ENCODE measurements at places on chromosomes 6 and 20.

- no peak for DNase-seq
Observed at GRCh38 chr20:1371830-1372539, 20.9 kb downstream of the FKBP1A start.

DNA sequence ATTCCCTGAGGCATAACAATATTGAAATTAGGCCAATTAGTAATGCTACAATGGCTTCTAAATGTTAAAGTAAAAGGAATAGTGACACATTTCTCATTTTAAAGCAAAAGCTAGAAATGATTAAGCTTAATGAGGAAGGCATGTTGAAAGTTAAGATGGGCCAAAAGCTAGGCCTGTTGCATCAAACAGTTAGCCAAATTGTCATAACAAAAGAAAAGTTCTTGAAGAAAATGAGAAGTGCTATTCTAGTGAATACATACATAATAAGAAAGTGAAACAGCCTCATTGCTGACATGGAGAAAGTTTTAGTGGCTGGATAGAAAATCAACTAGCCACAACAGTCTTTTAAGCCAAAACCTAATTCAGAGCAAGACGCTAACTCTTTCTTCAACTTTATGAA, 12.9 kb downstream of the OR2A4 start:
- no peak for DNase-seq

DNA sequence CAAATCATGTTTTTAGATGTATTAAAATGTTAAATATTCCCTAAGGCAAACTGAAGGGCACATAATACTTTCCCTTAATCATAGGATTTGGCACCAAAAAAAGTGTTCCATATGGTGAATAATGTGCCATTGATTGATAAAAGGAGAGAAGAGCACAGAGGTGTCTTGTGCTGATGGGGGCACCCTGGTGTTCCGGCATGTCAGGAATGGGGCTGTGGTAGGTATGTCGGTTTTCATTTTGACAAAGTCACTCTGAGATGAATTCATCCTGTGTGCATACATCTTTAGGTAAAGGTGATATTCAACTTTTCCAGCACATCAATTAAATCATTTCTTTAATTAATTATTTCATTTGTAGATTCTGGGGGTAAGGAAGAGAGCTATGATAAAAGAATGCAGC, 36.8 kb downstream of the CENPW start:
- no peak for DNase-seq

GRCh38 chr6:134925800-134926199, 24.1 kb downstream of the ALDH8A1 start:
- DNase-seq: no peak

GRCh38 chr6:150392452-150393220, 23.8 kb downstream of the IYD start:
- DNase-seq: no peak

- DNase-seq: no peak
Observed at GRCh38 chr6:165732696-165733488, 69.9 kb upstream of the PDE10A start.

GRCh38 chr6:10386220-10386619, 28.7 kb downstream of the TFAP2A start:
- DNase-seq: no peak

DNA sequence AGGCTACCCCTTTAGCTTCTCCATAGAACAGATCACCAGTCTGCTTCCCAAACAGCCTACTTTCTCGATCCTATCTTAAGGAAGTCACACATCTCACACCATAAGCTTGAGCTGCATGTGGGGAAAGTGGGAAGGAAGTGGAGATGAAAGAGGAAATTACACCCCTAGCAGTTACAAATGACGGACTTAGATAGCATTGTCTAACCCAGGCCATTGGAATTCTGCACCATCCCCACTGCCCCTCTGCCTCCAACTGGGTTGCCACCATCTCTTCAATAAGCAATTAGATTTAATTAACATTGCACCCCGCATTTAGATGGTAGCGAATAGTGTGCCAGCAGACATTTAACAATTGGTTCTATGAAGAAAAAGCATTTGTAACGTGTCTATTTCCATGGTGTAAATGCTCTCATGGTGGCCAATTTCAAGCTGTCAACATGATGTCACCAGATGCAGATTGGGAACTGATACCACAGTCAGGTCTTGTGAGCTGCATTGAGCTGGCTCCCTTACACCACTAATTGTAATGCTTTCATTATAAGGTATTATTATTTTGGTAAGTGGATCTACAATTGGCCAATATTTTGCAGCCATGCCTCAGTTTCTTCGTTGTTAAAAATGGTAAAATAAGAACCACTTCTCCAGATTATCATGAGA, 124.7 kb downstream of the CD24 start:
- no peak for DNase-seq

GRCh38 chr6:36075656-36076055, 48.0 kb downstream of the MAPK14 start:
- DNase-seq: no peak

- no peak for DNase-seq
Observed at GRCh38 chr6:89436226-89436625, 3.3 kb downstream of the ANKRD6 start.

- no peak for DNase-seq
Observed at GRCh38 chr20:59567585-59568508, 36.5 kb upstream of the PHACTR3 start.

DNA sequence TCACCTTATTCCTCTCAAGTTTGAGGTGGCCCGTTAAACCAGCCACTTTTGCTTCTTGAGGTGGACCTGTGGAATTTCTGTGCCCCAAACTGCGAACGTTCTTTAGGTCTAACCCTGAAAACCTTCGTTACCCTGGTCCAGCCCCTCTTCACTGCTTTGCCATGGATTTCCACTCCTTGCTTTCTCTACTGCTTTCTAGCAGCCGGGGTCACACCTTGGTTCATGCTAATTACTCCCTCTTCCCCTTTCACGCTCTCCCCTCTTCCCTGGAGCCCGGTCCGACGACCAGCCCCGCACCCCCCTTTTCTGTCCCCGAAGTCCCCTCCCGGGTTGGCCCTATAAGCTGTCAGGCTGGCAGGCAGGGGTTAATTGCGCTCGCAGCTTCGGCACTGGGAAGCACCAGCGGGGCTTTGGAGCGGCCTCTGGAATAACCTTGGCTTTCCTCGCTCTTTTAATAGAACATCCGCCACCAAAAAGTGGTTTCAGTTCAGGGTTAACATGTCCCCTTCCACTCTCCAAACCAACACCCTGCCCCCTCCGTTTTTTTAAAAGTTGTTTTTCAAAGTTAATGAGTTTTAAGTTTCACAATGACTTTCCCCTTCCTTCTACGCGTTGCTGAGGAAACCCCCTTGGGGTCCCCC, 1.4 kb upstream of the HIVEP1 start:
- DNase-seq: no peak

GRCh38 chr6:17803409-17803808, 96.7 kb upstream of the NUP153 start:
- DNase-seq: no peak

DNA sequence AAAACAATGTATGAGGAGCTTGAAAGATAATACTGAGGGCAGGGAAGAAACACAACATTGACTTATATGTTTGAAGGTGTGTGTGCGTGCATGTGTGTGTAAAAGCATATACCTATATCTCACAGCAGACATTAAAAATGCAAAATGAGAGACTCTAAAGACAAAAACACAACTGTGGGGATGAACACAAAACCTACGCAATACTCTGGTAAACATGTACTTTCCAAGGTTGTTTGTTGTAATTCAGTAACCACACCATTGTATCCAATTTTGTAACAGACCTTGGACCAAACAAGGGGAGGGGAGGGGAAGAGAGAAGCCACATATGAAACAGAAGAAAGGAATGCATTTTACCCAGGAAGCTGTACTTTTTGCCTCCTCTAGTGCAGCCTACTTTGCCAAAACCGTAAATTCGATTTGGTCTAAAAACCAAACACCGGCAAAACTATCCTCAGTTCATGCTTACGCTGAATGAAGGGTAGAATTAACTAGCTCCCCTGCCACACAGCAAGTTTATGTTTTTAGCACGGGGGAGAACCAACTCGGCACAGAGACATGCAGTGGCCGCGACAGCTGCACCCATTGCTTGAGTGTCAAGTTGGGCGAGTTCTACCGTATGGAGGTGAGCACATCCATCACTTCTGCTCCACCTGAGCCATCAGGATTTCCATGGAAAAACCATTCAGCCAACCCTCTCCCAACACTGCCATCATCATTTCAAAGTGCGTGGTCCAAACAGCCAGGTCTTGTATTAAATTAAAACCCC, 50.0 kb downstream of the CNKSR3 start:
- no peak for DNase-seq

- no peak for DNase-seq
Observed at GRCh38 chr20:46694484-46694883, 5.2 kb upstream of the TP53RK start.

DNA sequence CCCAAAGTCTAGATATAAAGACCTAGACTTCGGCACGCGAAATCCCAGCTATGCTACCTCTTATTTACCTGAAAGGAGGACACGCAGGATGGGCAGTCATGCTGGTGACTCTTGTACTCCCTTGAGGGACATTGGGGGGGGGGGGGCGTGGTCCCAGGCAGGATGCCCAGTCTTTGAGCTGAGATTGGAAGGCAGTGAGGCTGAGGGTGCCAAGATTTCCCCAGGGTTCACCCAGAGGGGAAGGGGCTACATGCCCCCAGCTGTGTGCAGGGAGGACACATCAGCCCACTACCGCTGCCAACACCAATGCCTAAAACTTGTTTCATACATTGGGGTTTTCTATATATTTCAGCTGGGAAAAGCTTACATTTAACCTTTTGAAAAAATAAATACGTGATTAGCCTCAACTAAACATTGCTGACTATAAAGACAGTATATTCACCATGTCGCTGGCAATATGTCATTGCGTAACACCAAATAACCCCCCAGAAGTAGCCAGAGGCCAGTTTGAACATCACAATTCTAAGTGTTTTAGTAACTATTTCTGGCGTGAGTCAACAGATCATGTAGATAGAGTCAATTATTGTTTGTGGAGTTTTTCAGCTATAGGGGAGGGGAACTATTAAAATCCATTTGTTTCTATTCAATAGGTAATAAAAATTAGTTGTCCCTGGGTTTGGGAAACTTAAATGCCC, 21.6 kb downstream of the MGME1 start:
- no peak for DNase-seq

GRCh38 chr6:101400326-101401135, 7.0 kb downstream of the GRIK2 start:
- DNase-seq: no peak

- no peak for DNase-seq
Observed at GRCh38 chr20:11188843-11189603, 515.2 kb upstream of the JAG1 start.
